Mucosa of gallbladder (tissue), 1 donor: ENCODE measurements at places on chromosomes 5 and 9. TPM values are rescaled to one million over a fixed set of nuclear protein-coding genes. Genes with fewer than 3 reads are reported as not detected.
A peak's percentile ranks its signal among the peaks of the same experiment; 100 is the strongest.

GRCh38 chr5:170571875-170572852 is 68.3 kb downstream of the KCNIP1 start:
- DNase-seq: no peak

- DNase-seq: peak; percentile 24
Measured at GRCh38 chr5:14379739-14380497, 201.7 kb upstream of the OTULINL start.

DNA sequence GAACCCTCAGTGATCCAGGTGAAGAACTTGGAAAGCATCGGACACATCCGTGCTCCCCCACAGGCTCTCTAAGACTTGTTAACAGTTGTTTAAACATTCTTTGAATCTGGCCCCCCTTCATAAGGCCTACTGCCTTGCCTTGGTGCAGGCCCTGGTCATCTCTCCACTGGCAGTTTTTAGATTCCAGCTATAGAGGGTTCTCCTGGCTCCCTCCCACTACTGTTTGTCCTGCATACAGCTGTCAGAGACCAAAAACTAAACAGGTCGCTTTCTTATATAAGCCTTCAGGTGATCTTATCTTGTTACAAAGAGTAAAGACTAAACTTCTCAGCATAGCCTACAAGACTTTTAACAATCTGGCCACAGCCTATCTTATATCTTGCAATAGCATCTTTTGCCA is 32.3 kb downstream of the NRG2 start:
- no peak for DNase-seq

DNA sequence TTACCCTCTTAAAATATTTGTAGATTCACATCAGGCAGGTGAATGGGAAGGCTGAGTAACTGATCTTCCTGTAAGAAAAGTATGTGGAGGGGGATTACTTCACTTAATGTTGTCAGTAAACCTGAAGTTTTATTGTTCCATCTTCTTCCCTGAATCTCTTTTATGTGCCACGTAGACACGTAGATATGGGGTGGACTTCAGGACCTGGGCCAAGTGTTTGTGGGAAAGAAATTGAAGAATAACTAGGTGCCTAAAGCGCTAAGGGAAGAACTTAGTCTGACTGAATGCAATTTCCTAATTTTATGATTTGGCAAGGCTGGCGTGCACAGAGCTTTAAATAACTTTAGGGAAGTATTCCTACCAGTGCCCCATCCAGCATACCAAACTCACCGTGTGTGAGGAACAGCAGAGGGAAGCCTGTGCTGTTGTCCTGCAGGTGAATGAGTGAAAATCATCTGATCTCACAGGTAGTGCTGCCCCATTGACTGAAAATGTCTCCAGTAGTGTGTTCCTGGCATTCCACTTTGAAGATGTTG is 323.4 kb downstream of the KDM4C start:
- no peak for DNase-seq

DNA sequence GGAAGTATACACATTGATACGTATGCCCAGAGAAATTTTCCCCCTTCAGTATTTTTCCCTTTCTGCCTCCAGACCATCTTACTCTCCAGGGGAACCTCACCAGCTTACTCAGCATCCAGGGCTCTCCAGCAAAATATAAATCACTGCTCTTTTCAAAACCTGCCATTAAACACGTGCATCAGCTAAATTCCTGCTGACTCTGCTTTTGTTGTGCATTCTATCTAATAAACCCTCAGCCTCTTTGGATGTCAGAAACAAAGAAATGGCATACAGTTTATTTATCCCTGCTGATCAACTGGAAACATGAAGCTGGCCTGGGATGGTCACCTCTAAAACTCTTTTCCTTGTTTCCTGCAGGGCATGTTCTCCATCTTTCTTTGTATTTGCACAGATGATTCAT is 126.8 kb downstream of the TRPM3 start:
- no peak for DNase-seq

GRCh38 chr5:10707198-10708142 is 53.6 kb downstream of the DAP start:
- DNase-seq: no peak

DNA sequence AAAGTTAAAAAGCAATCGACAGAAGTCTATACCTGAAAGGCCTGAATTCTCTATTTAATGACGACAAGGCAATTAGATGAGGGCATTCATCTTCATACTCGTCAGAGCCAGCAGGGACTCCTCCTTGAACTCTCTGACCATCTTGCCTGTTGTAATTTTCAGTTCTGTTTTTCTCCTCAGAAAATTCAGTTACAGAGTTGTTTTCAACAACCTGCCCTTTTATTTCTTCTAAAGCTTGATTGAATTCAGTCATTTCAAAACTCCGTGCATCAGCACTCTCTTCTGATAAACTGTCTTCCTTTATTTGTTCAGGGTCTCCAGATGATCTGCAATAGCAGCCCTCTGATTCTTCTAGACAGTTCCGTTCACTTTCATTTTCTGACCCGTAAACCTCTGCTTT is 15.6 kb downstream of the RIOK2 start:
- no peak for DNase-seq

GRCh38 chr9:112125951-112126388 is 49.1 kb downstream of the SUSD1 start:
- no peak for DNase-seq

DNA sequence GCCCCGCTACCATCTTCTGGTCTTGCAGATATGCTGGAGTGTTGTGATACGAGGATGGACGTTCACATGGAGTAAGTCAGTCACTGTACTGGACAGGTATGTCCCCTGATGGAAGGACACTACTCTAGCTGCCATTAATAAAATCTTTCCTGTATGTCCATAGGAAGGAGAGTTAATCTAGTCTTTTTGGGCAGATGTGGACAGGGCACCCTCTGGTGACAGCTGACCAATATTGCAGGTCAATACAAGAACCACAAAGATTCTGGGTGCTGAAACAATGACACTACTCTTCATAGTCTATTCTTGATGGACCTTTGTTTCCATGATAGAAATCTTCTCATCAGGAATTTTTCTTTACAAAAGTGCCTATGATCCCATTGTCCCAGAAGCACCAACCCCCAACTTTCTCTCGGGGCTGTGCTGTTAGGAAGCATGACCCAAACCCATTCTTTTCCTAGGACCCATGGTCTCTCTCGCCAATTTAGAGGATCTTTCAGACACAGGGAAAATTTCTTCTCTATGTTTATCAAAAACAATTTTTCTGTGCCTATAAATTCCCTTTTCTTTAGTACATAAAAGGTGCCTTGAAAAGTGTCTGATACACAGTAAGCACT is 376.9 kb downstream of the DTWD2 start:
- no peak for DNase-seq

DNA sequence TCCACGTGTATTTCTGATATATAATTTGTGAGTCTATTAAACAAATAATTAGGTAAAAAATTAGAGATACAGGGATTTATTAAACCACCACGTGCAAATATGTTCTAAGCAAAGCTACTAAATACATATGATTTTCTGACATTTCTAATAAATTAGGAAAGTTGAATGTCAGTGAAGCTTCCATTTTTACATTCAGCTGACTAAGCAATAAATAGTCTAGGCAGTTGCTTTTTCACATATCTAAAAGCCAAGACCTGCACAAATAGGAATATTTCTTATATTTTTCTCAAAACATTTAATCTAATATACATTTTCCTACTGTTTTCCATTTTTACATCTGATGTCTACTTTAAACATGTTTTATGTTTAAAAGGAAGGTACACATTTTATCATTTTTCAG is 322.6 kb upstream of the EFNA5 start:
- DNase-seq: no peak

- DNase-seq: no peak
Measured at GRCh38 chr9:92723299-92723625, 41.4 kb downstream of the BICD2 start.

DNA sequence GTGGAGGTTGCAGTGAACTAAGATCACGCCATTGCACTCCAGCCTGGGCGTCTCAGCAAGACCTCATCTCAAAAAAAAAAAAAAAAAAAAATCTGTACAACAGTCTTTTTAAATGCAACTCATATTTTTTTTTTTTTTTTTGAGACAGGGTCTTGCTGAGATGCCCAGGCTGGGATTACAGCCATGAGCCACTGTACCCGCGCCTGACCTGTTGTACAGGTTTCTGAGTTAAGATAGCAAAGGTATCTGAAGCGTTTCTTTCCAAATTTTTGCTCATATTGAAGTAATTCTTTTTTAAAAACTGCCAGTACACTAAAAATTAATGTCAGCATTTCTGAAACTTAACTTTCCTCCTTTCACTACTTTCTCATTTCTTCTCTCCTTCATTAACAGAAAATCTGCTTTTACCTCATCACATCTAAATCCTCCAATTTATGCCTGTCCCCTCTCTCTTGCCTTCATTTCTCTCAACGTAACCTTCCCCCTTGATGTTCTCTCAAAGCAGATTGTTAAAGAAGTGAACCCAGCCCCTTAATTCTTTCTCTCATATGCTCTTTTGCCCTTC is 3.3 kb upstream of the SNX24 start:
- DNase-seq: no peak

- no peak for DNase-seq
Measured at GRCh38 chr5:5615569-5615968, 193.1 kb downstream of the ICE1 start.

DNA sequence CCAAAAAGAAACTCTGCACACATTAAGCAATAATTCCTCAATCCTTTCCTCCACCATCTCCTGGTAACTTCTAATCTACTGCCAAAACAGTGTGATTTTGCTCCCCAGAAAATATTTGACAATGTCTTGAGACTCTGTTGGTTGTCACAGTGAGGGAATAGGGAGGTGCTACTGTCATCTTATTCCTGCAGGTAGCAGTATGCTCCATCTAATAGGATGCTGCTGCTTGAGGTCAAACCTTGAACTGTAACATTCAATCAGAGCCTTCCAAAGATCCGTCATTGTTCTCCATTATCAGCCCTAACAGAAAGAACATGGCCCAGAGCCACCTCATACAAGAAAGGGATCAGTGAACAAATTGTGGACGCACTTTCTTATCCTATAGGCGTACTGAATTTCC is 514.7 kb upstream of the GRIN3A start:
- no peak for DNase-seq

DNA sequence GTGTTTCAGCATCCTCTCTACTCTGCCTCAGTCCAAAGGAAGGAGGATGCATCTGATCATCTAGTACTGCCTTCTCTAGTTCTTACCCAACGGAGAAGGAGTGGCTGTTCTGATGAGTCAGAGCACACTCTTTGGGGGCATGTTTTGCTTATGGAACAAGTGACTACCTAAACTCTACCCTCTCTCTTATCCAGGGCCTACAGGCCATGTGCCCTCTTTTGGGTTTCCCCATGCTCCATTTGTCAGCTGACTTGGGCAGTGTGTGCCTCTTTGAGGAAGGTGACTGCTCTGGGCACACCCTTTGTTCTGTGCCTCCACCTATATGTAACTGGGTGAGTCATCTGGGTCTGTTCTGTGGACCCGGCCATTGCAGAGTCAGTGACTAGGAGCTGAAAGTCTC is 89.6 kb upstream of the BNC2 start:
- no peak for DNase-seq

- DNase-seq: no peak
Measured at GRCh38 chr9:21589344-21590056, 107.4 kb upstream of the IFNE start.

DNA sequence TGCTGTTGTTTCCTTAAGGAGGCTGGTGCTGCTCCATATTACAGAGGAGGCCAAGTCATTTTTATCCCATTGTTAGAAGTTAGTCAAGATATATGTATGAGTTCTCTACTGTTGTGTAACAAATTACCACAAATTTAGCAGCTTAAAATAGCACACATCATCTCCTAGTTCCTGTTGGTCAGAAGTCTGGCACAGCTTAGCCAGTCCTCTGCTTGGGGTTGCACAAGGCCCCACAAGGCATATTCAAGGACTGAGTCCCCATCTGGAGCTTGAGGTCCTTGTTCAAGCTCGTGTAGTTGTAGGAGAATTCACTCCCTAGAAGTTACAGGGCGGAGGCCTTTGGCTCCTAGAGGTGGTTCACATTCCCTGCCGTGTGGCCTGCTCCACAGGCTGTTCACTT is 14.7 kb downstream of the MTAP start:
- DNase-seq: no peak

GRCh38 chr9:131677444-131678180 is 62.3 kb downstream of the RAPGEF1 start:
- no peak for DNase-seq

- no peak for DNase-seq
Measured at GRCh38 chr5:139611703-139612584, 36.2 kb upstream of the CXXC5 start.

- no peak for DNase-seq
Measured at GRCh38 chr5:96468956-96469355, 35.9 kb upstream of the PCSK1 start.

- DNase-seq: no peak
Measured at GRCh38 chr9:121050128-121050988, at the start of gene C5. TSS of gene C5 (minus strand) at chr9:121050275. CDS start at chr9:121050246, 29 bp downstream.

GRCh38 chr5:167485061-167485774 is 806.2 kb upstream of the WWC1 start:
- DNase-seq: no peak

- DNase-seq: no peak
Measured at GRCh38 chr9:212297-212696, 2.4 kb upstream of the DOCK8 start.

DNA sequence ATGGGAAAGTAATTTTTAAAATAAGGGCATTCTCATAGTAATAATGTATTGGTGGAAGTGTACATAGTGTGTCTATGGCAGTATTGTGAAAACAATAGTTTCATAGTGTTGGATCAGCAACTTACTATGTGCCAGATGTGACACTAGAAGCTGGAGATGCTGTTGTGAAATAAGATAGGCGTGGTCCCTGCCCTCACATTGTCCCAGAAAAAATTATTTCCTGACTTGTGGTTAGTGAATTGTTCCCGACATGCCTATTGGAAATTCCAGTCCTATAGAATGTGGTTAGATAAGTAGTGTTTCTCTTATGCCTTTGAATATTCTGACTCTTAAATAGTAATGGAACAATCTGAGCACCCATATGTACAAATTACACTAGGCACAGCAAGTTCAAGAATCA is 55.3 kb upstream of the MTAP start:
- DNase-seq: no peak

- DNase-seq: no peak
Measured at GRCh38 chr5:5622806-5623205, 200.3 kb downstream of the ICE1 start.

GRCh38 chr5:77798456-77798855 is 22.3 kb upstream of the TBCA start:
- DNase-seq: no peak

Gene TMEM171
- total RNA-seq: 1.6 TPM

Gene SYK
- total RNA-seq: 42.9 TPM

Gene SLCO6A1
- total RNA-seq: not detected

Gene RNF183
- 5.3 TPM for total RNA-seq

Gene PTGR1
- total RNA-seq: 276 TPM

Gene TMEM174
- not detected for total RNA-seq

Gene TEX48
- not detected for total RNA-seq

Gene FAM169A
- 6.0 TPM for total RNA-seq

Gene PPP3R2
- total RNA-seq: not detected

Gene OR1Q1
- total RNA-seq: not detected

Gene CER1
- not detected for total RNA-seq

Gene SNCAIP
- 2.4 TPM for total RNA-seq

Gene GABRA1
- total RNA-seq: not detected

Gene ELOVL7
- 66.8 TPM for total RNA-seq

Gene ZBED3
- total RNA-seq: 16.6 TPM

Gene PDZD2
- total RNA-seq: 2.7 TPM

Gene PCDHB12
- 3.5 TPM for total RNA-seq

Gene GPR151
- total RNA-seq: not detected

Gene GPSM1
- 24.6 TPM for total RNA-seq

Gene ARL10
- 6.6 TPM for total RNA-seq

Gene SIL1
- total RNA-seq: 76.7 TPM

Gene PCAT7
- 0.17 TPM for total RNA-seq
